ENCODE measurements at places on chromosomes 16 and 17.

GRCh38 chr16:67333315-67333714, 6.7 kb downstream of the LRRC36 start:
- DNase-seq, result no peak

- no peak for DNase-seq
Observed at GRCh38 chr17:33390479-33391176, 97.5 kb upstream of the ASIC2 start.

DNA sequence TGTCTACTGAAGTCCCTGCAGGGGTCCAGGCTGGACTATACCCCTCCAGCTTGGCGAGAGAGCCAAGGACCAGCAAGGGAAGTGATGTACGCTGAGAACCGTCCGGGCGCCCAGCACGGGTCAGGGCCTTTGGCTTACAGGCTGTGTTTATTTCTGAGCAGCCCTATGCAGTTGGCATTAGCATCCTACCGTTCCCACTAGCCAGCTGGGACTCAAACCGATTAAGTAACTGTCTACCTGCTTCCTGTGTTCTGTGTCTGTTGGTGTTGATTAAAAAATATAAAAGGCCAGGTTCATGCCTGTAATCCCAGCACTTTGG, 73.8 kb downstream of the CMIP start:
- DNase-seq, result no peak

DNA sequence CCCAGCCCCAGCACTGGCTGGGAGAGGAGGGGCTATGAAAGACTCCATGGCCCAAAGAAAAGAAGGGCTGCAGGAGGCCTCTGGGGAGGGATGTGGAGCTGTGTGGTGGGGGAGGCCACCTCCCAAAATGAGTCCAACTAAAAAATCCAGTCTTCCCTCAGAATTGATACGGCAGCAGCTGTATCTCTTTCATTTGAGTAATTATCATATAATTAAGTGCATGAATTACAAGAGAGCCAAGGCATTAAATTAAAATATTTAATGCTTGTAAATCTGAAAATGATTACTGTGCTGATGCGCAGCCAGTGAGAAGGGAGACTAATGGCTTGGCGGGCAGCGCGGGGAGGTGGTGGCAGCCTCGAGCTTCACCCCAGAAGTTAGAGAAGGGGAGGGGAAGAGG, 192.8 kb downstream of the C16orf78 start:
- no peak for DNase-seq

DNA sequence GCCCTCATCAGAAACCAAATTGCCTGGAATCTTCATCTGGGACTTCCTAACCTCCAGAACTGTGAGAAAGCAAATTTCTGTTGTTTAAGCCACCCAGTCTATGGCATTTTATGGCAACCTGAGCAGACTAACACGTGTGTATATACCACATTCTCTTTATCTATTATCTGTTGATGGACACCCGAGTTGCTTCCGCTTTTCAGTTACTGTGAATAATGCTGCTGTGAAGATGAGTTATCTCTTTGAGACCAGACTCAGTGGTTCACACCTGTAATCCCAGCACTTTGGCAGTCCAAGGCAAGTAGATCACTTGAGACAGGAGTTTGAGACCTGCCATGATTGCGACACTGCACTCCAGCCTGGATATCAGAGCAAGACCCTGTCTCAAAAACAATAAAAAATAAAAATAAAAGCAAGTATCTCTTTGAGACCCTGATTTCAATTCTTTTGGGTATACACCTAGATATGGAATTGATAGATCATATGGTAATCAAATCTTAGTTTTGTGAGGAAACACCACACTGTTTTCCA, 27.2 kb upstream of the CNEP1R1 start:
- no peak for DNase-seq

GRCh38 chr17:283911-284675, 68.5 kb downstream of the RPH3AL start:
- DNase-seq, result no peak

DNA sequence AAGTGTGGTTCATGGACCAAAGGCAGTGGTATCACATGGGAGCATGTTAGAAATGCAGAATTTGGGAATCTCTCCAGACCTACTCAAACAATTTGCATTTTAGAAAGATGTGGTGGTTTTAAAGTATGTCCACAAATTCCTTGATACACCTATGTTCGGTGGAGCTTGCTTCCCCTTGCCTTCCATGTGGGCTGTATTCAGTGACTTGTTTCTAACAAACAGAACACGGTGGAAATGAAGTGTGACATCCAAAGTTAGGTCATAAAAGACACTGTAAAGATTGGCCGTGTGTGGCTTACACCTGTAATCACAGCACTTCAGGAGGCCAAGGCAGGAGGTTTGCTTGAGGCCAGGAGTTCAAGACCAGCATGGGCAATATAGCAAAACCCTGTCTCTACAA, 16.7 kb downstream of the COQ7 start:
- DNase-seq, result no peak

GRCh38 chr16:49697631-49698452, 158.1 kb downstream of the ZNF423 start:
- DNase-seq, result no peak

DNA sequence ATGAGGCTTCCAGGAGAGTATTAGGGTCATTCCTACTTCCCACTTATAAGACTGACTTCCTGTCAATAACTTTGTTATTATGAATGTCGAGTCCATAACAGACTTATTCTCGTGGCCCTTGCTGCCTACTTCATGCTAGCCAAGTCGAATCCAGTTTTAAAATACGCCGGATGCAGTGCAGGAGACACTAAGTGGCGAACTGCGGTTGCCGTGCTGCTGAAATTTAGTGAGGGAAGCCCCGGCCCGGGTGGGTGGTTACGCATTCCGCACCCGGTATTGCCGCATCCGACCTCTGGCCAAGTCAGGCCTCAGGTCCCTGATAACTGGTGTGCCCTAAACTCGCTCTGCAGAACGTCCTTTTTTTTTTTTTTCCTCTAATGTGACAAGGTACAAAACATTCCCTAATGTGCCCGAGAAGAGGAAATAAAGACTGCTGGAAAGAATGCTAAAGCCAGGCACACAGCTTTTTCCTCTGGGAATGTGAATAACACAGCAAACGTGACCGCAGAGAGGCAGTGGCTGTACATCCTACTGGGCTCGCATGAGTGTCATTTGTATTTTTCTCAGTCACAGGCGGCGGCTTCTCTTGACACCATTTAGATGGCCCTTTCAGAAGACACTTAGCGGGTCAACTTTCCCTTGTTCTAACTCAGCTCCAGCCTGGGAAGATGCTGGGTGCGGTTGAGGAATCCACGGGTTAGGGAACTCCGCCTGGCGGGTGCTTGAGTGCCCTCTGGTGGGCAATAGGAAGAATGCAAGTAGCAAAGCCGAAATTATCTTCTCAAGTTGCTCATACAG, 7.1 kb upstream of the AKTIP start:
- peak; percentile 73 for DNase-seq

- DNase-seq, result no peak
Observed at GRCh38 chr16:58638148-58639036, 8.8 kb upstream of the CNOT1 start.

GRCh38 chr17:30530346-30531025, 53.3 kb downstream of the GOSR1 start:
- DNase-seq, result no peak

Data from natural killer cell treated with Interleukin-12 subunit alpha and Interleukin-12 subunit beta and Interleukin-15 and Interleukin-18, amount 100 ng/mL, for 72 hours (primary cell).